ENCODE measurements at places on chromosomes 4 and X.

GRCh38 chr4:52836120-52836519, 26.0 kb upstream of the RASL11B start:
- DNase-seq: no peak

DNA sequence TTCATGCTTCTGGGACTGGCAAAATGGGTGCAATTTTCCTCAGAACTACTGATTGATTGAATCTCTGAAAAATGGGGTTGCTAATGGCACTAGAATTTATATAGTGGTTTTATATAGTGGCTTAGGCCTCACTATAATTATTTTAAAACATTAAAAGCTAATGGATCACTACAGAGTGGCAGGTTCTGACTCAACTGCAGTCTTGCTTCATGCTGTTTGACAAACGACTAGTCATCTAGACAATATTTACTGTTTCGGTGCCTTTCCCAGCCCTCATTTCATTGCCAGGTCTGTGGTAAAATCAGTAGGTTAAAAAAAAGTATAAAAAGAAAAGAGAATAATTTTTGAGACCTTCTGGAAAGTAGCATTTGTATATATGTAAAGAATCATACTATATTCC, 352.8 kb upstream of the ATOH1 start:
- DNase-seq: no peak

- DNase-seq: no peak
Observed at GRCh38 chr4:12844141-12844540, 640.0 kb downstream of the RAB28 start.

GRCh38 chr4:113955948-113956347, 23.5 kb downstream of the ARSJ start:
- DNase-seq: no peak

GRCh38 chrX:153547195-153547594, 29.8 kb downstream of the ATP2B3 start:
- no peak for DNase-seq

DNA sequence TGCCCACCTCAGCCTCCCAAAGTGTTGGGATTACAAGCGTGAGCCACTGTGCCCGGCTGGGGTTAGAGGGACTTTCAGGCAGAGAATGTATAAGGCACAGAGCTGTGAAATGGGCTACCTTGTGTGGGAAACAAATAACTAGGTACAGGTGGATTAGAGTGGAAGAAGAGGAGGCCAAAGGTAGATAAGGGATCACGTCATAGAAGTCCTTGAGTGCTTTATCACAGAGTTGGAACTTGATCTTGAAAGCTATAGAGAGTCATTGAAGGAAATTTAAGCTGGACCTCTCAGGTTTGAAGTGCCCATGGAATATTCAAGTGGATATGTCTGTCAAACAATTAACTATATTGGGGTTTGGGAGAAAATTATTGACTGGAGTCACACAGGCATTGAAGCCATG, 8.4 kb downstream of the N4BP2 start:
- DNase-seq: no peak

- DNase-seq: no peak
Observed at GRCh38 chr4:106273831-106274230, 42.2 kb downstream of the TBCK start.

- DNase-seq: no peak
Observed at GRCh38 chrX:17820100-17820499, 41.0 kb downstream of the RAI2 start.

DNA sequence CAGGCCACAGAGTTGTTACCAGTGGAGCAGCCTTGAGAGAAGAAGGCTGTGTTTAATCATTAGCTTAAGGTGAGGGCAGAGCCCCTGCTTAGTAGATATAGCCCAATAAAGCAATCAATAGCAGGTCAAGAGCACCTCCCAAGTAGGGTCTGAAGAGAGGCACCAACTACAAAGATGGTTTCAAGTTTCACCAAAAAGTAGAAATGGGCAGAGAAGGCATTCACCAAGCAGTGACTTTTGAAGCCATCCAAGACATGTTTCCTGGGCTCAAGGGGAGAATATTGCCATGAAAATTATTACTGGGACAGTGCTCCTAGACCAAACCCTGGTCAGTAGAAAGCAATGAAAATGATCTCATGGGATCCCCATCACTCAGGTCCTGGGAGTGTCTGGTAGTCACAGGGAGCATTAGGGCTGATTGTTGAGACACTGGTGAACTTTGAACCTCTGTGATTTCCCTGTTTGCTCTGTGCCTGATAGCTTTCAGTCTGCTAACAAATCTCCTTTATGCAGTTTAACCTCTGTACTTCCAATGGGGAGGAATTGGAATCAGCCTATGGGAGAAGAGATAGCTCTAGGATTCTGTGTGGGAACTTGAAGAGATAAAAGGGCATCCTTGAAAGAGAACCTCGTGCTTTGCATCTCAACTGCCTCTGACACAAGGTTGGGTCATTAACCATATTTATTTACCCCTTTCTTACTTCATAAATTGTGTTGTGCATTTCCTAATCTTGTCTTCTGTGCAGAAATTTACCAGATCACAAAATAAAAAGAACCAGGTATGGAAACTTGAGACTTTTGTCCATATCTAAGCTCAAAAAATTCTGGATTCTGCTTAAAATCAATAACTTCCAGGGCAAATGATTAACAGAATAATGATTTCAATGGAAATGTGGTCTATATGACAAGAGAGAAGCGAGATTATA, 9.3 kb upstream of the OTC start:
- no peak for DNase-seq

- DNase-seq: no peak
Observed at GRCh38 chr4:6963139-6963611, 53.5 kb downstream of the TBC1D14 start.

- no peak for DNase-seq
Observed at GRCh38 chr4:165520086-165520485, 141.3 kb downstream of the CPE start.

- DNase-seq: no peak
Observed at GRCh38 chrX:40663880-40664630, 16.7 kb upstream of the CXorf38 start.

DNA sequence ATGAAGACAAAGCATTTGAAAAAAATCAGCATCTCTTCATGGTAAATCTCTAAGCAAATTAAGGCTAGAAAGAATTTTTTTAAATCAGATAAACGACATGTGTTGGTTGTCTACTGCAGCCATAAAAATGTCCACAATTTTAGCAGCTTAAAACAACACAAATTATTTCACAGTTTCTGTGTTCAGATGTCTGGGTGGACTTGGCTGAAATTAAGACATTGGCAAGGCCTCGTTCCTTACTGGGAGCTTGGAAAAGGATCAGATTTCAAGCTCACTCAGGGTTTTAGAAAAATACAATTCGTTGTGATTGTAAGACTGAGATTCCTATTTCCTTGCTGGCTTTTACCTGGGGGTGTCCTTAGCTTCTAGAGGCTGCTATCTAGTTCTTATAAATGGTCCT, 1470.6 kb downstream of the PCDH19 start:
- DNase-seq: no peak

DNA sequence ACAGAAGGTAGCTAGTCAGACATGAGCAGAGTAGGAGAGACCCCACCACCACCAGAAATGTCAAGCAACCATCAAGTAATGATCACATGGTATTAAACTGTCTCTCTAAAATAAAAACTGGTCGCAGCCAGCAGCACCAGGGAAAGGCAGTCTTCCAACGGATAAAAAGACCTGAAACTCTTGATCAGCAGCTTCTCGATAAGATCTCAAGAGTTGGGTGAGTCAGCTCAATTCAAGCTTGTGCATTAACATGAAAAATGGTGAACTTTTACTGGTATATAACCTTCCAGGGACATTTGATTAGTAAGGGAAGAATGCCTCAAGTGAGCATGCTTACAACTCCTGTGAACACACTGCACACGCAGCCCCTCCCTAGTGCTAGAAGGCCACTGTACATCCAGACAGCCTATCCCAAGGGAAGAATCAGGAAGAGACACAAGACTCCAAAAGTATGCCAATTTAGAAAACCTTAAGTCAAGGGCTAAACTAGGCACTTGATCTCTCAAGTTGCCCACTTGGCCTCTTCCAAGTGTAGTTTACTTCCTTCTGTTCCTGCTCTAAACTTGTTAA, 270.0 kb upstream of the GNPDA2 start:
- no peak for DNase-seq

DNA sequence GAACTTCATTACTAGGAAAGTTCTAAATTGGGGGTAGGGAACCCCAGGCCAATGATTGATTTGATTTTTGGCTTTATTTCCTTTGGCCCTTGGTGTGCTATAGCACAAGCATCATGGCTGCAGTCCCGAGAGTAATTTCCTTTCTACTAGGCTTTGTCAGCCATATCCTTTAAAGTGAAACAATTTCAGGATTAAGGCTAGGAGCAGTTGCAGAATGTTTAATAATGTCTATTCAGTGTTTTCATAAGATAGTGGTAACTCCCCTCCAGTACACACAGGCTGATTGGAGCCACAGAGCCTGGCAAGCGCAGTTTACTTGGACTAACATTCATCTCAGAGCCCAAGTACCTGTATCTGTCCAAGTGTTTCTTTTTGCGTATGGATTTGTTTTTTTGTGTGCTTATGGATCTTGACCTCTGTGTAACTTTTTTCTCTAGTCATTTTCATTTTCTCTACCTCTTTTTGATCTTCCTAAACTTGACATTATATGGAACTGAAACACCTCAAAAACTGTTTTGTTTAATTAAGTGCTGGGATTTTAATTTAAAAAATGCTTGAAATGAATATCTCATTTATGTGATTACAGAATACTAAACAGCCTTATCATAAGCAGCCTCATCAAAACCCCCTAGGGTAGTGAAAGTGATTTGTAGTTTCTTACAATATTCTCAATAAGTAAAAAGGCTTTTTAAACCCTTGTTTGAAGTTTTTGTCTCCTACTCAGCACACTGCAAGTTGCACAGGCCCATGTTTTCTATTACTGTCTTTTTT, 7.5 kb downstream of the STIM2 start:
- DNase-seq: no peak

- no peak for DNase-seq
Observed at GRCh38 chr4:154497889-154498288, 6.3 kb upstream of the DCHS2 start.

- DNase-seq: no peak
Observed at GRCh38 chr4:72933029-72933428, 136.5 kb downstream of the COX18 start.

DNA sequence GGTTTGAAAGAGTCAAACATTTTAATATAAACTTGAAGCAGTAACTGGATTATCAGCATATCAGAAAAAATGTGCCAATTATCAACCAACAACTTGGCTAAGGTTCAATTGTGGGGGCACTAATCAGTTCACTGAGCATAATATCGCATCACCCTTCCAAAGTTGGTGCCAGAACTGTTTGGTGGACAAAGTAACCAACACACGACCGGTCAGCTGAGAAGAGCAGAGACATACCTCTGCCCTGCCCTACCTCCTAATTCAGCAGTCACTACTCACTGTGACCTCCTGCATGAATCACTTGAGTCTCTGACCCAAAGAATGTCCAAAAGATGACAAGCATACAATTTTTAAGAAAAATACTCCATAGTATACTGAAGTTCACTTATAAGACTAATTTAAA, 53.2 kb downstream of the TSPAN5 start:
- DNase-seq: no peak

DNA sequence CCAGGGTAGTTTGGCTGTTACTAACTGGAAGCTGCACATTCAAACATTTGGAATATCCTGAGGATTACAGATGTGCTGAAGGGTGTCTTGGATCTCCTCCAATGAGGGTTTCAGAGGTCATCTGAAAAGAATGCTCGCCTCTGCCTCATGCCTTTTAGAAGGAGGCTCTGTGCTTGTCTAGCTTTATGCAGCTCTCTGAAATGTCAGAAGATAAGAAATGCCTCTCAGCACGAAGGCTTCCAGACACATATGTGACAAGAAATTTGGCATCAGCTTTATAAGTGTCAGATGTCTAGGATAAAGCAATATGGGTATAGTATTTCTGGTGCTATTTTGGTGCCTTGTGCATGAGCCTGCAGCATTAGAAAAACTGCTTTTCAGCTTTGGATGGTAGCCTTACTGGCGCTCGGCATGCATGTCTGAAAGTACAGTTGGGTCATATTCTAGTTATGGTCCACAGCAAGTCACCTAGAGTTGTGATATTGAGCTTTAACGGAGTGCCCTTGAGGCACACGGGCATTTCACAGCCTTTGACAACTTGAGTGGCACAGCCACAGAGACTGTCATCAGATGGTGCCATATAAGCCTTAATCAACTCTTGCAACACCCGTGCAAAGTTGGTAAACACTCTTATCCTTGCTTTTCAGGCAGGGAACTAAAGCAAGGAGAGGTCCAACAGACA, 70.8 kb upstream of the PGRMC2 start:
- no peak for DNase-seq

DNA sequence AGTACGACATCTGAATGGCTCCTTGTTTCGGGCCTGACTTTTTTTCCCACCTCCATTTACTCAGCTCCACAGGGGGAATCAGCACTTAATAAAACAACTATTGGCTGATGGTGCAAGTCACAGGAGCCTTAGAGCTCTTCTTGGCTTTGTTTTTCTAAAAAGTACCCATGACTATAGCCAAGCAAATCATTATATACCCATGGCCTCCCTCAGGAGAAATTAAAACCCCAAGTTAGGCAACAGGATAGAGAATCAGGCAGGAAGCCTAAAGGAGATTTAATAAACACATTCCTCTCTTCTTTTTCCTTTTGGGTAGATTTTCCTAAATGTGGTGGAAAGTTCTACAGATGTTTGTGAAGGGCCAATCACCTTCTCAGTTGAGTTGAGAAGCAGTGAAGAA, 91.9 kb upstream of the RBPJ start:
- DNase-seq: no peak

DNA sequence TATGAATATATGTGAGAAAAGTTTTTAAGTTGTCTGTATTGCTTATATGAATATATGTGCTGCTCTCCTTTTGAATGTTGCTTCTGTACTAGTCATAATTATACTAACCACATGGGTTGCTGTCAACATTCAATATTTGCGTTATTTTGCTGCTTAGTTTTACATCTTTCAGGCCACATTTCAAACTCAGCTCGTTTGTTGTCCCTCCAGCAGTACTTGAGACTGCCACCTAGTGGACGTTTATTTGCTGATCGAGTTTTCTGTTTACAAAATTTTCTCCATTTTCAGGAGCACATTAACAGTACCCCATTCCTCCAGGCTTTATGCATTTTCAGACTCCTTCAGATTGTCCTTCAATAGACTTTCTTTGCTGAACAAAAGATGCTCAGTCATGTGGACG, 75.8 kb downstream of the NUDT11 start:
- no peak for DNase-seq

- DNase-seq: no peak
Observed at GRCh38 chr4:165433529-165433928, 54.7 kb downstream of the CPE start.

DNA sequence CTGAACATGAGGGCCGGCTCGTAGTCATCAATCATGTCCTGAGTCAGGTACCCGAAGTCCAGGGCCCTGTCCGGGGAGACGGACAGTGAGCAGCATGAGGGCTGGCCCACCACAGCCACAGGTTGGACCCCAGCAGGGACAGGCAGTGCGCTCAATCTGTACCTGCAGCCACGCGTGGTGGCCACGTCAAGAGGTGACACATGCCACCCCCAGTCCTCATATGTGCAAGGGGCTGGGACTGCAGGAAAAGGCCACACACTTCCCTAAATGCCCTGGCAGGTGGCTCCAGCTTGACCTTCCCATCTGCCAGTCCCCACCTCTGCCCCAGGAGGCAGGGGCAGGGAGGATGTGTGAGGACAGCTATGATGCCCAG, 73.8 kb upstream of the MXD4 start:
- DNase-seq: no peak
